ENCODE measurements at places on chromosomes 2 and 18.

DNA sequence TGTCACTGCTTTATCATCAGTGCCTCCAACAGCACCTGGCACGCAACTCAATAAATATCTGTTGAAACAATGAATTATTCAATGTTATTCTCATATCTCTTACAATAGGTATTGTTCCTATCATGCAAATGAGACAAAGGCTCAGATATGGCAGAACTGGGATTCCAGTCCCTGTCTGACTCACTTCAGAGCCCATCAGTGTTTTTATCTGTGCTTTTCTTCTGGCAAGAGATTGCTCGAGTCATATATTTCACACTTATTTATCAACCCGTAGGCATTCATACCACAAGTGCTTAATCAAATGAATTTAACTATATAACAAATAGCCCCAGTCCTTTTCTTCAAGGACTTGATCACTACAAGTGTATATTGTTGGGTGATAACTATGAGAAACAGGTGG, 76.4 kb upstream of the TSPYL6 start:
- DNase-seq = no peak

GRCh38 chr2:50476174-50476573, 555.8 kb downstream of the NRXN1 start:
- DNase-seq = no peak

DNA sequence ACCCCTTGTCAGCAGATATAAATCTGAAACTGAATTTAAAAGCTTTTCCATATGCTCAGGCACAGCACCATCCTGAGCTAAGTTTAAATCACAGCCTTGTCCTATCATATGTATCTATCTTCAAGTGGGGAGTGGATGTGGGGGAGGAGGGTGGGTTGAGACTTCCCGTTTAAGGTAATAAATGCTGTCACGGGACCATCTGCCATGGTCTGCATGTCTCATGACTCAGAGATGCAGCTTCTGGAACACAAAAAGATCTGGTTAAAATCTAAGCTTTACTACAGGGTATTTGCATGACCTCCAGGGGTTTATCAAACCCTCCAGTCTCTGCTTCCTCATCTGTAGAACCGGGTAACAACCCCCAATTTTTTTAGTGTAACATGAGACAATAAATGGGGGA, 377.7 kb upstream of the ST6GAL2 start:
- no peak for DNase-seq

- DNase-seq = no peak
These were observed 28.2 kb downstream of the LAMA1 start for GRCh38 chr18:7089369-7089768.

GRCh38 chr2:163191372-163191771, 352.8 kb upstream of the KCNH7 start:
- peak; percentile 61 for DNase-seq

DNA sequence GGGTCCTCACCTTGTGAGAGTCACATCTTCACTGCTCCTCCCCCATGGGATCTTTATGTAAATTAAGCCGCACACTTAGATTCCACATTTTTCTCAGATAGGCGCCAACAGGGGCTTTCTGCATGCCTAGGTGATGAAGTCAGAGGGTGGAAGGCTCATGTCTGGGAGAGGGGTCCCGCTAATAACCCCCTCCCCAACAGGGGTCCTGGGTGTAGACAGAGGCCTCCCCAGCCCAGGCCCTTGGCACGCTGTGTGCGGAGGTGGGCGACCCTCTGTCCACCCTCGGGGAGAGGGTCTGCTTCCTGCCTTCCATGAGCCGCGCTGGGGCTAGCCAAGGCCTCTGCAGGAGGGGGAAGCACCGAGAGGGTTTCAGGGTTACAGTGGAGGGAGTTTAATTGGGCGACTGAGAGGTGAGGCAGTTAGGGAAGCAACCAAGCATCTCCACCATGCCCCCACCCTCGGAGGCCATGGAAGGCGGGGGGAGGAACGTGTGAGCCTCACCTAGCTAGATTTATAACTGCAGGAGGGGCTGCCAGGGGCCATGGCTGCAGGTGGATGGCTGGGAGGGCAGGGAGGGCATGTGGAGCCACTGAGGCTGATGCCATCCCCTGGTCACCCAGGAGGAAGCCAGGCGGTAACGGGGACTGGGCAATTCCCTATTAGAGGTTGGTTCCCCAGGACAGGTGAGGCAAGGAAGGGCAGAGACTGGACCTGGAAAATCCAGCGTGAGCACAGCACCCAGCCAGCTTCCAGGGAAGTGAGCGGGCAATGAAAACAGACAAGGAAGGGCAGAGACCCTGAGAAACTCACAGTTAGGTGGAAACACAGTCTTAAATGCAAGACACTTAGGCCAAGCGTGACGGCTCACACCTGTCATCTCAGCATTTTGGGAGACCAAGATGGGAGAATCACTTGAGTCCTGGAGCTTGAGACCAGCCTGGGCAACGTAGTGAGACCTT, 7.7 kb upstream of the PXDN start:
- DNase-seq = no peak

DNA sequence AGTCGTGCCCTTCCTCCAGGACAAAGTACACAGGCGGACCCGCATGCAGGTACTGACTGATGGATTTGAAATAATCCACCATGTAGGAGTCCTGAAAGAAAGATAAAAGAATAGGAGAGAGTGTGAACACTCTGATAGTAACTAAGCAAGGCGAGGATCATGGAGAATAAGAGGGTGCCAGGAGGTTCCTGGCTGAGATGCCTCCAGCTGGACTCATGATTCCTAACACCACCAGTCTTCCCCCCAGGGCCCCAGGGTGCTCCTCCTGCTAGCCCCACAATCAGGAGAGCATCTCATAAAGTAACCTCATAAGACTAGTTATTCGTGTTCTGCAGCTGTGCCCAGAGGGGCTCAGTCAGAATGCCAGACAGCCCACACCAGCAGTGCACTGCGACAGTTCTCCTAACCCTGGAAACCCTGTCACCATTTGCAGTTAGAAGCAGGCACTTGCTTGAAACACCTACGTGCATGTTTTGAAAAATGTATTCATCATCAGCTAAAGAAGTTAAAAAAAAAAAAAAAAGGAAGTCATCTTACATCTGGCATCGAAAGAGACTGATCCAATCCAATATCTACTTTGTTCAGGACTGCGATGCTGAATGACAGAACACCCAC, 36.7 kb downstream of the RMC1 start:
- DNase-seq = no peak

DNA sequence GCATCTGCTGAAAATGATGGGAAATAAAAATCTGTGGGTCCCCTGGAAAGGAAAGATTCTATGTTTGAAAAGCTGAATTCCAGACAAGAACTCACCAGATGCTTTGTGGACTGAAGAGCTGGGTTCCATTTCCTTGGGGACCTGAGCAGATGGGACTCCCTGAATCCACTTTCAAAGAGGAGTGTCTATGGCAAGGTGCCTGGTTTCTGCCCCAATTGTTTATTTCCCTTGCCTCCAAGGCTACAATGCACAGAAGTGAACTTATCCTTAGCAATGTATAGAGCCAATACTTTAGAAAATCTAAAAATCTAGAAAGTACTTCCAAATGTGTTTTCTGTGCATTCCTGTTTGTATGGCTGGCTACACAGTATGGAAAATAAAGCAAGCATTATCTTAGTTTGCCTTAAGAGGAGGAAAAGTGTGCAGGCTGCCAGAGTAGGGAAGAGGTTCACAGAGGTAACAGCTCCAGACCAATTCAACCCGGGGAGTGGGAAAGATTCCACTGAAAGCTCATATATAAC, 420.5 kb downstream of the NRXN1 start:
- no peak for DNase-seq

Data from astrocyte of the spinal cord (primary cell).